IPS DF 6.9 (cell line): ENCODE measurements at places on chromosomes 12 and 14.

- no peak for DNase-seq
Observed at GRCh38 chr12:26346736-26347135, 151.4 kb downstream of the SSPN start.

DNA sequence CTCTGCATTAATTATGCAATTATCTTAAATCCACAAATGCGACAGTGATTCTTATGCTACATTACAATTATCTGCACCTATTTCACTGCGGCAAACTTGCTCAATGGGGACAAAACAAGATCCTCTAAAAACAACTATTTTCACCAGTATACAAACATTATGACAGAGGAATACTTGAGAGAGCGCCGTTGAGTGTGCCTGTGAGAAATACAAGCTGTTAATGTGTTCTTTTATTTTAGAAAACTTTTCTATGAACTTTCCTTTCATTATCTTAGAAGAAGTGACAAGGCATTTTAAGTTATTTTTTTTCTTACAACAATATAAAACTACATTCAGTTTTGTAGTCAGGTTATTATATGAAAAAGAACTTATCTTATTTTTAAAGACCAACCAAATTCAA, 1247.0 kb downstream of the FSCB start:
- no peak for DNase-seq

- DNase-seq = no peak
Observed at GRCh38 chr12:52446367-52447045, 5.4 kb downstream of the KRT6B start.

- DNase-seq = no peak
Observed at GRCh38 chr12:116692605-116693004, 45.3 kb downstream of the SPRING1 start.

GRCh38 chr14:67480011-67480410, 8.5 kb downstream of the TMEM229B start:
- no peak for DNase-seq

DNA sequence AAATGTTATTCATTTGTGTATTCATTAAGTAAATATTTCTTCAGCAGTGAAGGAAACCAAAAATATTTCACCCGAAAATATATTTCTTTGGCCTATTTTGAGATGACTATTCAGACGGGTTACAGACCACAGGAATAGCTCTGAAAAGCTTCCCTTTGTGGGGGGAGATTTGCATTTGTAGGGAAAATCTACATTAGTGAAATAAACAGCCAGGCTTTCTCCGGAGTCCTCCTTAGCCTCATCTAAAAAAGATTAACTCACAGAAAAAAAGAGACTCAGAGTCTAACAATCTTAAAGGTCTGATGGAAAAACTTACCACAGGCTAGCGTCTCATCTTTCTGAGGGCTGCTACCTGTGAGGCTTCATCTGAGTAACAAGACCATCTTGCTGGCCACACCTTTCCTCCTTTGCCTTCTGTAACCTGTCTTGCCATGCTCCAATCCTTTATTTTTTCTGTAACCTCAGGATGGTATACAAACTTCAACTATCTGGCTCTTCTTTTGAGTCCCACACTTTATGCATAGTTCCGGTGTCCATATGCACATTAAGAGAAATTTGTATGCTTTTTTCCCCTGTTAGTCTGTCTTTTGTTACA, 100.7 kb downstream of the CNTN1 start:
- DNase-seq = no peak

- no peak for DNase-seq
Observed at GRCh38 chr14:52348279-52348678, 34.2 kb downstream of the PTGER2 start.

GRCh38 chr12:4269279-4269991, 4.1 kb upstream of the CCND2 start:
- no peak for DNase-seq

GRCh38 chr14:89684139-89684538, 267.1 kb upstream of the FOXN3 start:
- DNase-seq = no peak

- DNase-seq = no peak
Observed at GRCh38 chr14:58805605-58806409, 168.0 kb downstream of the DACT1 start.

DNA sequence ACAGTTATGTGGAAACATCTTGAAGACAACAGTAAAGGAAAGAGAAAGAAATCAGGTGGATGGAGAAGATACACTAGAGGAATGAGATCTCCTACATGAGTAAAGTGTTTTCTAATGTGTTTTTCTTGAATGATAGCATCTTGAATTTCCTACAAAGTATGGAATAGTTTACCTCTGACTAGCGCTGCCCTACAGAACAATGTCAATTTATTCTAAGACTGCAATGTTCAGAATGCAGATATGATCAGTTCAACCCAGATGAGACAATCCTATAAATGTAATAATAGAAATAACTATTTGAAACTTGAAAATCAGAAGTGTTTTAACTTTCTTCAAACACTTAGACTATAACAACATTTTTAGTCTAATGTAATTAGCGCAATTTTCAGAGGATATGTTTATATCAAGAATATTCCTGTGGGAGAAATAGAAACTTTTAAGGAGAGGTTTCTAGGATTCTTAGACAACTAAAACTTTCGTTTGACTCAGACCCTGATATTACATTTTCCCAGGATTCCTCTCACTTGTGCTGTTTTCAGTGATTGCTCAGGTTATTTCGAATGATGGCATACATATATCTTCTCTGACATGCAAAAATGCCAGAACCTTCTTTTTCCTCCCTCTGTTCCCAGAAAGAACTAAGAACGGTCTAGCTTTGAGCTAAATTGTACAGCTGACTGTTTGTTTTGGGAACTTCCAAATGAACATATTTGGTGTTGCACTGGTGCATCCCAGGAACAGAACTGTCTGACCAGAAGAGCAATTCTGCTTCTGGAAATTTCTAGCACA, 1017.4 kb downstream of the DIO2 start:
- DNase-seq = no peak
